ENCODE measurements at places on chromosomes 7 and 10. TPM values are rescaled to one million over a fixed set of nuclear protein-coding genes. Genes with fewer than 3 reads are reported as not detected.

NODAL gene
- not detected for total RNA-seq

TLL2 gene
- total RNA-seq: 0.12 TPM

BTAF1 gene
- total RNA-seq: 48.2 TPM

GRCh38 chr7:139340037-139340807 is 915 bp upstream of the FMC1 start:
- peak overlapping the region; percentile 87 for H3K27ac ChIP-seq
- no peaks in the 10 kb centered on the region for H3K4me1 ChIP-seq
- peak; percentile 98 for DNase-seq
- peak overlapping the region; percentile 63 for H3K4me3 ChIP-seq

DNA sequence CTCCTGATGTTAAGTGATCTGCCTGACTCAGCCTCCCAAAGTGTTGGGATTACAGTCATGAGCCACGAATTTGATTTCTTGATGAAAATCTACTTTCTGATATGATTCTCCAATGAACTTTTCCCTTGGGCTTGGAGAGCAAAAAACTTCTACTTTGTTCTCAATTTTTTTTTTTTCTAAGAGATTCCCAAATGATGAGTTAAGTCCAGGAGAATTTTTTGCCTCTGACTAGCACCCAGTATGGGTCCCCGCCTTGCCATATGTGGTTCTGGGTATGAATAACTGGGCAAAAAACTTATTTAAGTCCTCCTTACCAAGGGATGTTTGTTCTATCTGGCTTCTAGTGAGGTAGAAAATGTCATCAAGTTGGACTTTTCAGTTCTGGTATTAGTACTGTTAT is 147.9 kb upstream of the LYZL1 start:
- H3K27ac ChIP-seq: peak overlapping the region; percentile 49
- no peak for DNase-seq
- no peaks in the 10 kb centered on the region for H3K36me3 ChIP-seq
